ENCODE measurements at places on chromosomes 13 and 19. TPM values are rescaled to one million over a fixed set of nuclear protein-coding genes. Genes with fewer than 3 reads are reported as not detected.

DNA sequence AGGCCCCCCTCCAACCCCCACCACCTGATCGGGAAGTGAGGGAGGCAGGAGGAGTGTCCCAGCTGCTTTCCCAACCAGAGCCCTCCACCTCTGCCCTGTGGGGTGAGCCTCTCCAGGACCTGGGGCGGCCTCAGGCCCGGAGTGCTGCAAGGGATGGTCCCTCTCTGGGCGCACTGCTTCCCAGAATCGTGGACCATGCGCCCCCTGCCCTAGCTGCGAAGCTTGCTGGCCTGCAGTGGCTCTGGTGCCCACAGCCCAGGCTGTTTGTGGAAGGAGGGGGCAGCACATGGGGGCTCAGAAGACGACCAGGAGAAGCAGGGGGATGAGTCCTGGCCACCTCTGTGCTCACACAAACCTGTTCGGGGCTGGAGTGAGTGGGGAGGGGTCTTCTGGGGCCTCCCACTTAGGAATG lies 33.6 kb downstream of the CEBPG start:
- no peak for DNase-seq
- no peak overlapping the region for H3K4me3 ChIP-seq
- H3K27me3 ChIP-seq: no peaks in the 10 kb centered on the region
- no peaks in the 10 kb centered on the region for H3K36me3 ChIP-seq
- peaks cover 20% of the 10 kb centered on the region for H3K4me1 ChIP-seq
- no peak overlapping the region for H3K27ac ChIP-seq

GRCh38 chr19:41740415-41741243 lies 14.7 kb upstream of the CEACAM6 start:
- H3K4me3 ChIP-seq: no peak overlapping the region
- no peak overlapping the region for H3K27ac ChIP-seq
- H3K36me3 ChIP-seq: no peaks in the 10 kb centered on the region
- no peaks in the 10 kb centered on the region for H3K27me3 ChIP-seq

DNA sequence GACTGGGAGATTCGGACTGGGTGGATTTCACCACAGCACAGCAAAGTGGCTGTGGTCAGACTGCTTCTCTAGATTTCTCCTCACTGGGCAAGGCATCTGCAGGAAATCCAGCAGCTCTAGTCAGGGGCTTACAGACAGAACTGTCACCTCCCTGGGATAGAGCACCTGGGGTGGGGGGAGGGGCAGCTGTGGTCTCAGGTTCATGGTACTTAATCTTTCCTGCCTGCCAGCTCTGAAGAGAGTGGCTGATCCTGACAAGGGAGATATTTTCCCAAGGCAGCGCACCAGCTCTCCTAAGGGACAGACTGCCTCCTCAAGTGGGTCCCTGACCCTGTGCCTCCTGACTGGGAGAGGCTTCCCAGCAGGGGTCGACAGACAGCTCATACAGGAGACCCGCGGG lies 212.8 kb upstream of the KLF12 start:
- H3K27ac ChIP-seq: no peak overlapping the region
- H3K36me3 ChIP-seq: no peaks in the 10 kb centered on the region
- H3K27me3 ChIP-seq: no peaks in the 10 kb centered on the region
- no peak for DNase-seq
- no peak overlapping the region for H3K4me3 ChIP-seq

DNA sequence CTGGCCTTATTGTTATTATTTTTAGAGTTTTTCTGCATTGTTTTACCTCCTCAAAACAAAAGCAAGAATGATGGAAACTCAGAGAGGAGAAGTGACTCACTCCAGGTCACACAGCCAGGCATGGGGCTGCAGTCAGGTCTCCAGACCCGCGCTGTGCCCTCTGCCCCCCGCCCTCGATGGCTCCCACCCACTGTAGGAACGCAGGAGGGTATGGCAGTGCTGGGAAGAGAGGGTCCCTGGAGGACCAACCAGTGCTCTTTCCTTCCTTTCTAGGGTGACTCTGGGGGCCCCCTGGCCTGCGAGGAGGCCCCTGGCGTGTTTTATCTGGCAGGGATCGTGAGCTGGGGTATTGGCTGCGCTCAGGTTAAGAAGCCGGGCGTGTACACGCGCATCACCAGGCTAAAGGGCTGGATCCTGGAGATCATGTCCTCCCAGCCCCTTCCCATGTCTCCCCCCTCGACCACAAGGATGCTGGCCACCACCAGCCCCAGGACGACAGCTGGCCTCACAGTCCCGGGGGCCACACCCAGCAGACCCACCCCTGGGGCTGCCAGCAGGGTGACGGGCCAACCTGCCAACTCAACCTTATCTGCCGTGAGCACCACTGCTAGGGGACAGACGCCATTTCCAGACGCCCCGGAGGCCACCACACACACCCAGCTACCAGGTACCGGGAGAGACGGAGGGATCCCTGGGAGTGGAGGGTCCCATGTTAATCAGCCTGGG lies 5.6 kb downstream of the TIMM13 start:
- H3K4me1 ChIP-seq: peaks cover 48% of the 10 kb centered on the region
- no peak overlapping the region for H3K4me3 ChIP-seq
- no peak for DNase-seq

The PDCD2L gene
- total RNA-seq: 13.2 TPM

All from body of pancreas (tissue), 4 donors.